ENCODE measurements at places on chromosomes 13 and 19.

- no peak for DNase-seq
Observed at GRCh38 chr13:40342461-40342860, 324.0 kb downstream of the FOXO1 start.

GRCh38 chr19:10431254-10431942 is 11.1 kb downstream of the PDE4A start:
- no peak for DNase-seq

DNA sequence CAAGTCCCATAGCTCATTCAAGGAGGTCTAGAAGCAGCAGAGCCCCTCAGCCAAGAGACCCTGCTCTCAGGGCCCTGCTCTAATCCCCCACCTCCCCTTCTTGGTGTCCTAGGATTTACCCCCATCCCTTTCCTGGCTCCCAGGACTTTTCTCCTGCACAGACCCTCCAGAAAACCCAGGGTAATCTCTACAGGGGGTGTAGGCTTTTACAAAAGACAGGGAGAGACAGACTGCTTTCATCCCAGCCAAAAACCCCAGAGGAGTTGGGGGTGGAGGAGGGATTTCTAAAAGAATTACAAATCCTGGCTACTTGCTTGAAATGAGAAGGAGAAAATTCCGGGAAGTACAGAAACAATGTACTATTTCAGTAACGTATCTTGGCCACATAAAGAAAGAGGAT is 133.3 kb downstream of the TNFSF13B start:
- DNase-seq: no peak

GRCh38 chr19:58261600-58261967 is 17.2 kb upstream of the ZNF8 start:
- no peak for DNase-seq

GRCh38 chr13:80428349-80429096 is 87.6 kb upstream of the SPRY2 start:
- no peak for DNase-seq

DNA sequence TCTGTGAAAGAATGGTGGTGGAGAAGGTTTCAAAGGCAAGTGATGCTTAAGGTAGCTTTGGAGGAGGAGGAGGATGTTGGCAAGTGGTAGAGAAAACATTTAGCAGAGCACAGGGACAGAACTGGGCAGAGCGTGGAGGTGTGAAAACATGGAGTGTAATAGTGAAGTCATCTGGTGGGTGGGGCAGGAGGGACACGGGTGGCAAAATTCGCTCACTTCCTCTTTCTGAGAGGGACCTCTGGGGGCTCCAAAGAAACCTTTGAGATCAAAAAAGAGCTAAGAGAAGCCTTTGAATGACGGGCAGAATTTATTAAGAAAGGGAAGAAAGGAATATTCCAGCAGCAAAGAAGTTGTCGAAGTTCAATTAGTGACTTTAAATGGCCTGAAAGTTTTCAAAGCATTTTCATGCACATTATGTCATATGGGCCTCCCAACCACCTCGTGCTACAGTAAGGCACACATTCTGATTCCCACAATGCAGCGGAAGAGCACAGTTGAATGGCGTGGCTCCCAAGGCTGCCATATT is 82.8 kb downstream of the STARD13 start:
- DNase-seq: no peak

DNA sequence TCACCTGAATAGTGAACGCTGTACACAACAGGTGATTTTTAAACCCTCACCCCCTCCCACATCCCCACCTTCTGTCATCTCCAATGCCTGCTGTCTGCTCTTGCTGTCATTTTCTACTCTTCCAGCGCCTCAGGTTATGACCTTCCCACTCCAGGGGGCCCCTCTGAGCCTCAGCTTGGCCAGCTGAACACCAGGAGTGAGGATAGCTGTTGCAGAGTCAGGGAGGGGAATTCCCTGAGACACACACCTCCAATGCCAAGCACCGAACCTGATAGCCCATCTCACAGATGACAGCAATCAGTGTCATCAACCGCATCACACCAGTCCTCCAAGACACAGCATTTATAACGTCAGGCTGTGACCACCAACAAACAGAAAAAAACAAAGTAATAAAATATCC is 193.5 kb downstream of the ZNF536 start:
- DNase-seq: no peak

- no peak for DNase-seq
Observed at GRCh38 chr19:7904074-7905020, 670 bp downstream of the MAP2K7 start.

DNA sequence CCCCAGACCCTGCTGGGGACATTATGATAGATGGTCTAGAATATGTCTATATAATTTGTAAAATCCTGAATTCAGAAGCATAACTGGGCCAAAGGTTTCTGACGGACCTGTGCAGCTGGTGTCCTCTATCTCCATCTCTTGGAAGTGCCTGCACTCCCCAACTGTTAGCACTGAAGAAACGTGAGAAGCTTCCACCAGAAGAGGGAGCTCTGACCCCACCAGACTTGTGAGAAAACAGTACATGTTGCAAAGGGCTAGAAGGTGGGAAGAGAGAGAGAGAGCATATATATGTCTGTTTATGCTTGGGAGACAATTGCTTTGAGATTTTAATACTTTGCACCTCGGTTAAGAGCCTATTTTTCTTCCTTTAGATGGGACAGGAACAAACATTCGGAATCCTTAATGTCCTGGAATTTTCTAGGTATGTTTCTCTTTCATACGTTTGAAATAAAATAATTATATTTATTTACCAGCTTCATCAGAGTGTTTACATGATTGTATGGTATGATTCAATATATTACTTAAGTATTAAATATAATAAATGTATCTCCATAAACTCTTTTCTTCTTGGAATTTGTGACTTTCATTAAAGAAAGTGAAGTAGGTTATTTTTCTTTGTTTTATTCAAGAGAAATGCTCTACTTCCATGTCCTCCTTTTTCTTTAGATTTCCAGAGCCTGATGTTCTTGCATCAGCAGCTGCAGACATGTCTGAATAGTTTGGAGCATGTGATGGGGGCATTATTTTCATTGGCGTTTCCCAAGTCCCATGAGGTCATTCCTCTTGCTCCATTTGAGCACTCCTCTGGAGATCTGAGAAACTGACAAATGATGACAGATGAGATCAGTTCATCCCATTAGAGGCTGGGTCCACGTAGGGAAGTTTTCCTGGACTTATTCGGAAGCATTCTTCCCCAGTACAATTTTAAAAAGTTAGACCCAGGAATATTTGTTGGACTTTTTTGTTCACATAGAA is 202.9 kb downstream of the ATP8A2 start:
- peak; percentile 58 for DNase-seq

DNA sequence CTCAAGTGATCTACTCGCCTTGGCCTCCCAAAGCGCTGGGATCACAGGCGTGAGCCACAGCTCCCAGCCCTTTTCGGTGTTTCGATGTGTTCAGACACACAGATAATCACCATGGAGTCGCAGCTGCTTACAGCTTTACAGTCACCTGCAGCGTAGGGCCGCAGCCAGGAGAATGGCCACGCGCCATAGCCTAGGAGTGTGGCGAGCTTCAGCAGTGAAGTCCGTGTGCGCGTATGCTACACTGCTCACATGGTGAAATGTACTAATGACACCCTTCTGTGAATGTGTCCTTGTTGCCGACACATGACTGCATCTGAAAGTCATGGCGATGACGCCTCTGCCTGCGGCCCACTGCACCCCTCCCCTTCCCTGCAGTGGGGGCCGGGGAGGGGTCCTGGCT is 23.6 kb downstream of the AP3D1 start:
- DNase-seq: no peak

GRCh38 chr19:2227415-2228156 is 8.5 kb downstream of the PLEKHJ1 start:
- no peak for DNase-seq

GRCh38 chr19:40592170-40592569 is 9.0 kb upstream of the LTBP4 start:
- no peak for DNase-seq

GRCh38 chr13:107130566-107130965 is 562.6 kb upstream of the ARGLU1 start:
- no peak for DNase-seq

GRCh38 chr13:99572921-99573320 is 71.6 kb downstream of the TM9SF2 start:
- DNase-seq: no peak

- DNase-seq: no peak
Observed at GRCh38 chr13:89740994-89741685, 1606.3 kb upstream of the MIR17HG start.

GRCh38 chr19:2476451-2477140 is 669 bp downstream of the GADD45B start:
- DNase-seq: peak; percentile 38

DNA sequence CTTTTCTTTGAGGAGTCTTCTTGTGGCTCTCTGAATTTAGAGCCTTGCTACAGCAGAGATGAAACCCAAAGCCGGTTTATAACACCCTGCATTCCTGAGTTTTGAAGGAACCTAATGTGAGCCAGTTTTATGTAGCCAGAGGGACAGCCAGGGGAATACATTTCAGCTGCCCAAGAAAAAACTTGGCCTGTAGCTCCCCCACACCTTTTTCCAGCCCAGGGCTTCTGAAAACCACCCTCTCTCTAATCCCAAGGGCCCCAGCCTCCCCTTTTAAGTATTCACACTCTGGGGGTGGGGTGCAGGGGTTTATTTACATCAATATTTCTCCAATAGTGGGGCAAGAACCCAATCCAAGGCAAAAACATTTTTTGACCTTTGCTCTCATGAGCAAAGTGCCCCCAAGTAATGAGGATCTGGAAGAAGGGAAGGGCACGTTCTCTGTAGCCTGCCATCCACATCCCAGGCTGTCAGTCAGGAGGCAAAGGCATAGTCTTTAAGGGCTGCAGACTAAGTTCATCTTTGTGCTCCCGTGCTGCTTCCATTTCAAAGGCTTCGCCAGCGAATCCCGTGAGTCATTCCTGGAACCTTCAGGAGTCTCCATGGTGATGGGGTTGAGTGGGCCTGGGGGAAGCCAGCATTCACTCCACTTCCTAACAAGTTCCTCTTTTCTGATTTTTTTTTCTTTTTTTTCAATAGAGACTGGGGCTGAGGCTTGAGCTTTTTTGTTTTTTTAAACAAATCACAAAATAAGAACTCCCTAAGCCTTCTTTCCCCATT is 33.2 kb upstream of the MEDAG start:
- no peak for DNase-seq

GRCh38 chr19:10270616-10271394 is at the start of gene ICAM1:
Gene ICAM1, plus strand, starts transcription at chr19:10271120. Its CDS starts 40 bp downstream, at chr19:10271160.
- DNase-seq: no peak

GRCh38 chr19:29687897-29688728 is 22.9 kb downstream of the PLEKHF1 start:
- DNase-seq: no peak

- DNase-seq: peak; percentile 12
Observed at GRCh38 chr13:25372284-25373081, 709 bp downstream of the ATP8A2 start.

GRCh38 chr13:46404733-46405100 is 17.7 kb upstream of the RUBCNL start:
- no peak for DNase-seq

DNA sequence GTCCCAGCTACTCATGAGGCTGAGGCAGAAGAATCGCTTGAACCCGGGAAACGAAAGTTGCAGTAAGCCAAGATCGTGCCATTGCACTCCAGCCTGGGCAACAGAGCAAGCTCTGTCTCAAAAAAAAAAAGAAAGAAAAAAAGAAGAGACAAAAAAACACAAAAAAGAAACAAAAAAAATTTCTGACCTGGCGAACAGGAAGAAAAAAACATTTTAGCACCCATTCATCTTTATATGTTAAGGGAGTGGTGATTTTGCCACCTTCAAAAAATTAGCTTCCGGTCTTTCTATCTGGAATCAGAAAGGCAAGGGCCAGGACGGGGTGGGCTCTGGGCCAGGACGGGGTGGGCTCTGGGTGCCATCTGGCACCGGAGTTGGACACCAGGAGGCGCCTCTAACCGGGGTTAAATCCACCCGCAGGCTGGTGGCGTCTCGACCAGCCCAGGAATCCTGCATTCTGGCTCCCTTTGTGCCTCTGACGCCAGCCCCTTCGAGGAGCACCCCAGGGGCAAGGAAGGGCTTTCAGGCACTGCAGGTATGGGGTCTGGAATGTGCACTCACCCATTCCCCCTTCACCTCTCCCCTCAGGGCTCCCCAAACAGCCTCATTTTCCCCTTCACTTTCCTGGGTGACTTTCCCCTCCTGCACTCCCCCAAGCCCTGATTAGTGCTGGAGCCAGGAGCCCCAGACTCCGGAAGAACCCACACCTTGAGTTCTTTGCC is 10.4 kb upstream of the ZSWIM4 start:
- peak; percentile 72 for DNase-seq

DNA sequence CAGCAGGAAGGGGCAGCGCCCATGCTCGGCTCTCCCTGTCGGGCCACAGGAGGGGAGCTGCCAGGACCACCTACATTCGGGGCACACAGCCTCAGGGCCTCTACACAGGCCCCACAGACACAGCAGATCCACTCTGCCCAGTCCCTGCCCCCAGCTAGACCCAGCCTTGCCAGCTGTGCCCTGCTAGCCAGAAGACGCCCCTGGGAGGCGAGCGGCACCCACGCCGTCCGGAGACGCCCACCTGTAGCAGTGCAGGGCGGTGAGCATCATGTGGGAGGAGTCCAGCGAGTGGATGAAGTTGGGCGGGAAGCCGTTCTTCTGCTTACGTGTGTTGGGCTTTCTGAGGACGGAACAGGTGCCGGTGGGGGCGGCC is 15.1 kb downstream of the POLRMT start:
- DNase-seq: no peak

GRCh38 chr19:19615086-19615485 is 3.4 kb downstream of the PBX4 start:
- DNase-seq: no peak

GRCh38 chr13:53941588-53942190 is 913.1 kb downstream of the OLFM4 start:
- no peak for DNase-seq

GRCh38 chr13:23105051-23105450 is 75.7 kb upstream of the SGCG start:
- no peak for DNase-seq

GRCh38 chr13:61777271-61777670 is 361.6 kb upstream of the PCDH20 start:
- DNase-seq: no peak

GRCh38 chr19:19202707-19203011 is 555 bp downstream of the NR2C2AP start:
- DNase-seq: no peak

DNA sequence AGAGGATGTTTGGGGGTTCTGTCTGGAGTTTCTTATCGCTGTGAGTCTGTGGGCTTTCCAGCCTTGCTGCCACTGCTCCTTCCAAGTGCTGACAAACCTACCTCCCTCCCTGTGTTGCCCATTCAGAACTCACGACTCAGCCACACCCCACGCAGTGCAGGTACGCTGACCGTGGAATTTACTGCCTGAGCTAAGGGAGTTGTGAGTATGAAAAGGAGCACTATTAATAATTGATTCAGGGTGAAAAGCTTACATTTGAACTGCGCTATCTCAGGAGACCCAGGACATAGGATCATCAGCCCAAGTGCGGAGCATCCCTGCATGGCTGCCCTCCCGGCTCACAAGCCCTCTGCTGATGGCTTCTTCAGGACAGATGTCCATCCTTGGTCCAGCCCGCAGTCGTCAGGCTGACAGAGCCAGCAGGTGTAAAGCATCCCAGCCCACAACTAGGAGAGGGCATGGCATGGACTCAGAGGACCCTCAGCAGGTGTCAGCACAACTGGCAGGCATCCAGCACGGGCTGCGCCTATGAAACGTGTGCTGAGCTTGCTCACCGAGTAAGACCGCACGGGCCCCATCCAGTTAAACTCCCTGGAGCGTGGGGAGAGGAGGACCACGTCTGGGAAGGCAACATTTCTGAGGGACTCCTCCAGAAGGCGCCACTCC is 244.0 kb downstream of the COL4A1 start:
- DNase-seq: no peak

Data from HEK293T (cell line).